H7 (cell line): ENCODE measurements at places on chromosomes 6 and 20. TPM values are rescaled to one million over a fixed set of nuclear protein-coding genes. Genes with fewer than 3 reads are reported as not detected.

DNA sequence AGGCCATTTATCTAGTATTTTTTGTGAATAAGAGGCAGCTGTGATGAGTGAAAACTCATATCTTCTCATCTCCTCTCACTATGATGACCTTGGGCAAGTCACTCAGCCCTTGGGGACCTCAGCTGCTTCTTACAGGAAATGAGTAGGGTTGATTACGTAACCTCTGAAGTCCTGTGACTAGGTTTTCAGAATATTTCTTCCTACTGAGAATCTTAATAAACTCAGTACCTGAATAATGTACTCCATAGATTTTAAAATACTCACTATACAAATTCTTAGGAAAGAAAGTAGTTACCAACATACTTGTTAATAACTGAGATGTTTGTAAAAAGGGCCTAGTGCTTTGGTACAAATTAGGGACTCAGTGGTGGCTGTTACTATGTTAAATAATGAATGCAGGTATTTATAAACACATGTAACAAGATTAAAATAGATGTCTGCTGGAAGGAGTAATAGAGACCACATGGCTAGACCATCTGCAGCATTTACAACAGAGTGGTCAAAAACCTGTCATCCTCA lies 60.9 kb downstream of the RPRD1B start:
- DNase-seq = no peak

DNA sequence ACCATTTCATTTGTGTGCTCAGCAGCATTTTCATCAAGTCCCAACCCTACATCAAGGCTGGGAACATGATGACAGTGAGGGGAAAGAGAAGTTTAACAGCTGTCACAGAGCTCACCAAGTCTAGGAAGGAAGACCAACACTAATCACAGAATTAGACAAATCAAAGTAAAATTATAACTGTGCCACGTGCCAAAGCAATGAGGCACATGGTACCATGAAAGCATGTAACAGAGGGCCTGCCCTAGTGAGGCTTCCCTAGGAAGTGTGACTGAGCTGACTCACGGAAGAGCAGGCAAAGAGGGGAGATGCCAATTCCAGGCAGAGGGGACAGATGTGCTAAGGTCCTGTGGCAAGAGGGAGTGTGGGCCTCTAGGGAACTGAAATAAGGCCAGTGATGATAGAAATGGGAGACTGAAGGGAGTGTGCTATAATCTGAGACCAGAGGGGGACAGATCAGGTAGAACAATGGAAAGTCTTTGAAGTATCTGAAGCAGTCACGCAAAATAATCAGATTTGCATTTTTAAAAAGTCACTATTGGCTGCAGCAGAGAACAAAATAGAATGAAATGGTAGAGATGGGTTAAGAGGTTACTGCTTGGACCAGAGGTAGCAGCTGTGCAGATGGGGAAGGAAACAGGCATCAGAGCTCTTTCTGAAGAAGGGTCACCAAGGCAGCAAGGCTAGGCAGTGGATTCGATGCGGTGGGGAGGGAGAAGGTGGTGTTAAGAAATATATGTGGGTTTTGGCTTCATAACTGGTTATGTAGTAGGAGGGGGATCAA lies 86.8 kb downstream of the GPR6 start:
- no peak for DNase-seq

- no peak for DNase-seq
These were observed 2.1 kb downstream of the CPNE1 start for GRCh38 chr20:35662551-35662950.

Gene GINS1
- total RNA-seq = 46.6 and 48.9 TPM in 2 replicates

- DNase-seq = peak; percentile 49
These were observed 36.4 kb downstream of the HLA-DPB1 start for GRCh38 chr6:33112148-33112547.

Gene ASF1A
- total RNA-seq = 26.4 and 27.1 TPM in 2 replicates

GRCh38 chr6:165082636-165083035 lies 226.8 kb downstream of the C6orf118 start:
- no peak for DNase-seq

DNA sequence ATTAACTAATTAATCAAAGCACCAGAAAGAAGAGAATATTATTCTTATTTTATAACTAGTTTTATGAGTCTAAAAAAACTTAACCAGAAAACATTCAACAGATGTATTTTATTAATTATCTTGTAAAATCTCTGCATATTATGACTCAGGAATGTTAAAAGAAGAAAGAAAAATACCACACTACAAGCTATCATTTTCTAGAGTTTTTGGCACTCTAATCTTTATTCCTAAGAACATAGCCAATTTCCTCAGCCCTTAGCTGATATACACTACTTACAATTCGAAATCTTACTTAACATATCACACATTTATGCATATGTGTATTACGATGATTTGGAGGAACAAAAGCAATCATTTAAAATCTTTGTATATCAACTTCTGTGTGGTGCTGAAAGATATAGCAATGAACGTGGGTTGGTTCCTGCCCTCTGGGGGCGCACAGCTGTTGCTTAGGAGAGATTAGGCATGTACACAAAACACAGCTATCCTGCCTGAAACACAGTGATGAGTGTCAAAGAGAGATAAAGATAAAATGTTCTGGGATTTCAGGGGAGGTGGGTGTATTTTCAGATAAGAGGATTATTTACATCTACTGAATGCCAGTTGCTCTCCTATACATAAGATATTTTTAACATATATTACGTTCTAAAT lies 404.5 kb downstream of the SYNE1 start:
- DNase-seq = no peak

Gene PAK5
- 0.03 and 0.22 TPM in 2 replicates for total RNA-seq

Gene SNAI1
- total RNA-seq = 9.4 and 13.3 TPM in 2 replicates

Gene CRIP3
- 20.1 and 28.1 TPM in 2 replicates for total RNA-seq

Gene TMEM200A
- total RNA-seq = 2.8 and 4.2 TPM in 2 replicates

- DNase-seq = peak; percentile 26
These were observed 501.0 kb upstream of the MAP3K7 start for GRCh38 chr6:91087908-91088307.
